GF-D8 (cell line): ENCODE measurements at places on chromosomes 3 and 15.

GRCh38 chr15:66763186-66764071, 61.4 kb downstream of the SMAD6 start:
- no peak for DNase-seq

DNA sequence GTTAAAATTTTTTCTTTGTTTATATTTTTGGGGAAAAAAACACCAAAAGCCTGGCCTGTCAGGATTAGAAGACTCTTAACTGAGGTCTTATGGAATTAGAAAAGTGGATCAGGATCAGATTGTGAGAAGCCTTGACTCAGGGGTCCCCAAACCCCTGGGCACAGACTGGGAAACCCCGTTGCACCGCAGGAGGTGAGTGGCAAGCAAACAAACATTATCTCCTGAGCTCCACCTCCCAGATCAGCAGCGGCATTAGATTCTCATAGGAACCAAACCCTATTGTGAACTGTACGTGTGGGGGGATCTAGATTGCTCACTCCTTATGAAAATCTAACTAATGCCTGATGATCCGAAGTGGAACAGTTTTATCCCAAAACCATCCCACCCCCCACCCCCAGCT, 117.2 kb downstream of the TCF12 start:
- DNase-seq = no peak

DNA sequence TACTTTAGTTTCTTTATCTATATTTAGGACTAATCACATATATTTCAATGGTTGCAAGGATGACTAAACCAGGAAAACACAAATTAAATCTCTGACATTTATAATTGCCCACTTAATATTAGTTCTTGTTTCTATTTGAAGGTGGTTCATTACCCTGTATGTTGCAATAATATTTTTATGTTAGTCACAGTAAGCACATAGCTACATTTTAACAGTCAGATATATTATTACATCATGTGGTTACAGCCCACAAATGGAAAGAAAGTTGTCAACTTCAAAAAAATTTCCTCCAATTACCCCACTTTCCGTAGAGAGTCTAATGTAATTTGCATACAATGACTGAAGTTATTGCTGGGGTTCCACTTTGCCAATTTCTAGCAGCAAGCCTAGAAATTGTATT, 114.6 kb downstream of the TUSC7 start:
- no peak for DNase-seq

- DNase-seq = no peak
Observed at GRCh38 chr3:123743121-123743520, 141.0 kb downstream of the MYLK start.

DNA sequence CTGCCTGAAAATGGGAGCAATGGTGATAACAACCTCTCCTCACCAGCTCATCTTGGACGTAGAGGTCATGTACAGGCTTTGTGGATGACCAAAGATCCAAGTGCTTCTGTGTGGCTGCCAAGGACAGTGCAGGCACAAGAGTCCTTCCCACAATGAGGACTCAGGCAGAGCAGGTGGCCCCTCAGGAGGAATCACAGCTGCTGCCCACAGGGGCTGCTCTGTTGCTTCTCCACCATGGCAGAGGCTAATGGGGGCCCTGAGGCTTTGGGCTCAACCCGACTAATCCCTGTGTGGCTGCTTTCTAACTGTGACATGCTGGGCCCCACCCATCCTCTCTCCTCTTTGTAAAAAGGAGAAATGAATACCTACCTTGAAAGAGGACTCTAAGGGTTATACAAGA, 58.1 kb upstream of the MRPS22 start:
- no peak for DNase-seq

DNA sequence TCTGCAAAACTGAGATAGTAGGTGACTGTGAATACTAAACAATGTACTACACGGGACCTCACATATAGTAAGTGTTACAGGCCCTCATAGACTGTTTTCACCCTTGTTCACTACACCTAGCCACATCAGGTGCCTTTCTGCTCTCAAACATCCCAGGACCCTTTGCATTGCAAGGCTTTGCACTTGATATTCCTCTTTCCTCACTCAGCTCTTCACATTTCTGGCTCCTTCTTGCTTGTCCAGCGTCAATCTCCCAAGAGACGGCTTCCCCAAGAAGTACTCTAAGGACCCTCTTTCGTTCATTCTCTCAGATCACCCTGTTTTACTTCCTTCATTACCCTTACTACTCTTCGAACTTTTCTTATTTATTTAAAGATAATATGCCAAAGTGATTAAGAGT, 10.0 kb downstream of the DENND4A start:
- no peak for DNase-seq

GRCh38 chr3:51441282-51442030, 50.4 kb downstream of the RBM15B start:
- no peak for DNase-seq
